ENCODE measurements at places on chromosomes 7 and 10.

DNA sequence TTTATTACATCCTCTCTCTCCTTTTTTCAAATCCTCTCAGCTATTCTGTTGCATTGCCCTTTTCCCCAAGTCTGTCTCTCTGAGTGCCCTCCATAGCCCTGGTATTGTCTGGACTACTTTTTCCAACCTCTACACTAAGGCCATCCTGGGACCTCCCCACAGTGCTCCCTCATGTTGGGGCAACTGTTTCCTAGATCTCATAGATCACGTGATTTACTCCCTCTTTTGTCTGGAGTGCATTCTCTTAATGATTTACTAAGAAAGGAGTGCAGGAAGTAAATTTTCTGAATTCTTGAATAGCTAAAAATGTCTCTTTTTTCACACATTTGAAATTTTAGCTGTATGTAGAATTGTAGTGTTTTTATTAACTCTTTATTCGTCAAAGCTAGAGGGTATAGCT is 217.0 kb downstream of the PAXIP1 start:
- no peak for DNase-seq

DNA sequence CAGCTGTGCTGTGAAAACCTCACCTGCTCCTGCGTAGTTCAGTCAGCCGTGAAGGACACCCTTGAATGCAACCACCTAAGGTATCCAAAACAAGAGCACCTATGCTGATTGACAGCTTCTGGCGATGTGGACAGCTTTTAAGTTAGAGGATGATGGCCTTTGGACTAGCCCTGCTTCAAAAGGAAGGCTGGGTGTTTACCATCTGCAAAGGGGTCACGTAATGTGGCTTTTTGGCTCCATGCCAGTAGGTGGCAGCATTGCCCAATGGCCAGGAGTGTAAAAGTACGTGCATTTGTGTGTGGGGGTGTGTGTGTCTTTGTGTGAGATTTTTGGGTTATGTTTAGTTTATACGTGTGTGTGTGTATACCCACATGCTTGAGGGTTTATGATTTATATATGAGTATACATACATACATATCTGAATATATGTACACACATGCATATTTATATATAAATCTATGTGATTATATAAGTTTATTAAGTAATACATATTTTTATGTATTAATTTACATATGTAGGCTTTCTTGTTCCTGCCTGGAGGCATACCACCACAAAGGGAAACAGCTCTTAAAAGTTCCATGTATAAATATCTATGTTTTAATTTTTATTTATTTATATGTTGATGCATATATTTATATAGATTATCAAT is 236.3 kb upstream of the ANKRD30A start:
- no peak for DNase-seq

DNA sequence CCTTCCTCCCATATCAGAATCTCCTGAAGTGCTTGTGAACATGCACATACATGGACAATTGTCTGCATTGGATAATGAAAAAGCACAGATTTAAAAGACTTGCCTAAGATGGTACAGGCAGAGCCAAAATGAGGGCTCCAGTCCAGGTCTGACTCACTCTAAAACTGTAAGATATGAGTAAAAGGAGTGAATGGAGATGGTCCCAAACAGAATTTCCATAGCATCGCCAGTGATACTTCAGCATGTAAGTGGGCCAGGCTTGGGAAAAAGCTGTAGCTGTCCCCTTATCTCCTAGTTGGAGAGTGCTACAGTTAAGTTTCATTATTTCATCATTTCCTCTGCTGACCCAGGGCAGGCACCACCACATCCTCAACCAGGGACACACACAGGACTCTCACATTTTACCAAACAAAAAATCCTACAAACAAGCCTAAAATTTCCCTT is 26.4 kb upstream of the IL6 start:
- DNase-seq: no peak

- no peak for DNase-seq
Measured at GRCh38 chr7:81210137-81211064, 291.6 kb upstream of the SEMA3C start.

DNA sequence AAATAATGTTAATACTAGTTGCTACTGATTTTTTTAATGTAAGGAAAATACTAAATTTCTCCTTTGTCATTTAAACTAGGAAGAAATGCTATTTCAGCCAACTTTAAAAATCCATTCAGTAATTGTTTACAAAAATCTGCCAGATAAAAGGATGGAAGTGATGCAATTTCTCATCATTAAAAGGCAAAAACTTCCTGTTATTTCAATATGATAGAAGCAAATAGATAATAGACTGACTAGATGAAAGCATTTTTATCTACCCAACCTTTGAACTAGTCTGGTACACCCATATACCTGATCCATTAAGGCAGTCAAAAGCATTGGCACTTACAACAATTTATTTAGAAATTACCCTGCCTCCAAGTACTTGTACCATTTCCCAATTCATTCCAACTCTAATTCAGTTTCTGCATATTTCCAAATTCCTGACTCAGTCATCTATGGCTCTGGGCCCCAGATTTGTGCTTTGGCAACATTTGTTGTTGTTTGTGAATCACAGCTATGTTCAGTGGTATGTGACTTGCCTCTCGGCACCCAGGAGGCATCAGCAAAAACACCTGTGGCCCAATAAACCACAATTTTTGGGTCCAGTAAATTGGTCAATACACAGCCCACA is 482.6 kb upstream of the SEMA3A start:
- no peak for DNase-seq

GRCh38 chr7:29014725-29015124 is 56.6 kb upstream of the TRIL start:
- DNase-seq: no peak

GRCh38 chr10:109898666-109899355 is 24.5 kb downstream of the XPNPEP1 start:
- DNase-seq: no peak

GRCh38 chr10:93171837-93172236 is 98.1 kb downstream of the CYP26A1 start:
- DNase-seq: no peak

DNA sequence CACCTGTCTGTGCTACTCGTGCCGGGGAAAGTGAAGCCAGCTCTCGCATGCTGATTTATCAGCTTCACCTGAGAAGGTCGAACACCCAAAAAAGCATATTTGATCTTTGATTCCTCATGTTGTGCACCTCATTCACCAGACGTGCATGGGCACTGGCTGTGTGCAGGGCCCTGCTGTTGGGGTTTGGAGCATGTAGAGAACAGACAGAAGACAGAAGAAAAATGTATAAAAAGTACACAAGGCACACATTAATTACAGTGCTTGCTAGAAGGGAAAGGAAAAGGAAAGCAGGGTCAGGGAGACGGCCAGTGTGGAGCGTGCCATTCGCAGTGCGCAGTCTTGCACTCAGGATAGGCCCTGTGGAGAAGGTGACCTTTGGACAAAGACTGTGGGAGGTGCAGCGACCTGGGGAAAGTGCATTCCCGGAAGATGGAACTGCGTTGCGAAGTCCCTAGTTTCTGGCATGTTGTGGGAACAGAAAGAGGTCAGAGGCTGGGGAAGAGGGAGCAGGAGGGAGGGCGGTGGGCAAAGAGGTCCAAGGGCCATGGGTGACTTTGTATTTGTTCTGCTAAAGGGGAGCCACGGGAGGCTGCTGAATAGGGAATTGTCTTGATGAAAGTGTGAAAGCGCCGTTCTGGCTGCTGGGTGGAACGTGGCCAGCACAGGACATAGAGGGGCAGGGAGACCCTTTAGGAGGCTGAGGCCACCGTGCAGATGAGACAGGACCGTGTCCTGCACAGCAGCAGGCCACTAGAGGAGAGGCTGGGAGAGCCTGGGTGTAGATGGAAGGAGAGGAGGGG is 232.8 kb downstream of the GLRX3 start:
- no peak for DNase-seq

All from activated CD4-positive, alpha-beta T cell treated with anti-CD3 and anti-CD28 coated beads, Interleukin-2, amount 50 U/mL, for 24 hours (primary cell).